ENCODE measurements at places on chromosomes 1 and 21.
A peak's percentile ranks its signal among the peaks of the same experiment; 100 is the strongest.

DNA sequence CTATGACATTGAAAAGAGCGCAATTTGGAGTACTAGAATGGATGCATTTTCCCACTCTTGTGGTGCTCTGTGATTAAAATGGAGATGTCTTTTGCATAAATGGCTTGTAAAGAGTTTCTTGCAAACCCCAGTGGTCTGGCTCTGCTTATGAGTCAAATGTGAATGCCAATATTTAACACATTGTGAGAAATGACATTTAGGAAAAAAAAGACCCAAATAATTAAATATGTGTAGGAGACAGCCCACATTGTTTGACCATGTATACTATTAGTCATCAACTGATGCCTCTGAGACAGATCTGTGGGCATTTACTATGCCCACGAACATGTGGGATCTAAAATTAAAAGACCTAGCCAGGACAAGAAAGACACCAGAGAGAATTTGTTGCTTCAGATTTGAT lies 22.2 kb upstream of the RUNX1 start:
- no peak for DNase-seq

DNA sequence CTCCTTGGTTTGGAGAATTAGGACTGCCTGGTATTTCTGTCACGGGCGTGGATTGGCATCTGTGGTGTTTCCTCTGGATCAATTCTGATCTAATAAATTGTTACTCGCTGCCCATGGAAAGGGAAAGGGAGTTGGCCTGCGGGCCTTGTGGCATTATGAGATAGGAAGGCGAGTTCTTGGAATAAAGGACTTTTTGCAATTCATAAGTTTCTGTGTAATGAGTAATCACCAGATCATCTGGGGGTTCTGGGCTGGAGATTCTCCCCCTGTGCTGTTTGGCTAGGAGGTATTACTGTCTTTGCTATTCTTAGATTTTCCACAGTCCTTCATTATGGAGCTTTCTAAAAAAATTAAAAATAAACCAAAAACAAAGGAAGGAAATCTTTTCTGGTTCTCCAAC lies 315.9 kb downstream of the CAMTA1 start:
- DNase-seq: no peak

DNA sequence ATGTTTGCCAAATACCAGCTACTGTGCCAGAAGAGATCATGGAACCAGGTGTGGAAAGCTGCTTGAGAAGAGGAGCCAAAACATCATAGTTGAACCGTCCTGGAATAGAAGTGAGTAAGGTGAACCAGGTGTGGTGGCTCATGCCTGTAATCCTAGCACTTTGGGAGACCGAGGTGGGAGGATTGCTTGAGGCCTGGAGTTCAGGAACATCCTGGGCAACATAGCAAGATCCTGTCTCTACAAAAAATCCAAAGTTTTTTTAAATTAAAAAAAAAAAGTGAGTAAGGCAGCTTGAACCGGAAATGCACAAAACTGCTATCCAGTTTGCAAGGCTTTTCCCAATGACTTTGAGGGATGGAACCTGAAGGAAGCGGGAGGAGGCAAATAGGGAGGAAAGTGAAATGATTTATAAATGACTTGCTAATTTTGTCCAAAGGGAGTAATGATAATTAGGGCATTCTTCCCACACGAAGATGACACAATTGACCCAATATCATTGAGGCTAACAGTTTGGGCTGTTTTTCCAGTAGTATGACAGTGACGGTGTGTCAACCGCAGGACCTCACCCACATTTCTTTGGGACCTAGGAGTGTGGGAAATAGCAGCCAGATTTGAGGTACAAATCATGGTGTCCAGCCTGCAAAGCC lies 1.5 kb upstream of the CNN3 start:
- DNase-seq: no peak

GRCh38 chr1:93818570-93818959 lies 60.4 kb downstream of the DNTTIP2 start:
- no peak for DNase-seq

GRCh38 chr1:19081218-19081893 lies 124.9 kb upstream of the IFFO2 start:
- no peak for DNase-seq

DNA sequence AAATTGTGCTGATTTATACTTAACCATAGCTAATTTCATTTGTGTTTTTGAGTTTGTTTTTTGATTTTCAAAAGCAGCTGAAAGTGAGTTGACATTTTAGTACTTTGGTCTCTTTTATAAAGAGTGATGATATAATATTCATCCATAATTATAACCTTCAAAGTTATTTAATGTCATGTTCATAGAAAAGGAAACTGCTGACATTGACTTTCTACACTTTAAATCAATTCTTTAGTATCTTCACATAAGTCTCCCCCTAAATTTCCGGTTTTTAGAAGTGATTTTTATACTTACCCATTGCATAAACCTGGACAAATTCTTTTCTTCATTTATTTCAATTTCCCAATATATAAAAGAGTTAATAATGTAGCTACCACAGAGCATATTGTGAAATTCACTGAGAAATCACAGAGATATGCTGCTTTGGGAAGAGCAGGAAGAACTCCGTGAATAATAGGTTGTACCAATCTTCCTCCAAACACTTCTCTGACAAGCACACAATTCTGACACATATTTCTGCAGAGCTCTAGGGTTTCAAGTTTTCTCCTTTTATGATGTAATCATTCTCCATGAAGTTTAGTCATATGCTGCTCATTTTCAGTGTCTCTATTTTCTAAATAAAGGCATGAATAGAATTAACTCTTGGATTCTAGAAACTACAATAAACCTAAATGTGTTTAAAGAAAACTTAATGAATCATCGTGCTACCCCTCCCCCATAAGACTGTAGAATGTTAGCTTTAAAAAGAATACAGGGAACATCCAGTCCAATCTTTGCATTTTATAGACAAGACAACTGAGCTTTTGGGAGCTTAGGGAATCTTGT lies 25.6 kb upstream of the CDC42BPA start:
- DNase-seq: no peak

- no peak for DNase-seq
Measured at GRCh38 chr1:223833948-223834347, 11.8 kb downstream of the TP53BP2 start.

- no peak for DNase-seq
Measured at GRCh38 chr1:3795453-3796214, 664 bp downstream of the LRRC47 start.

DNA sequence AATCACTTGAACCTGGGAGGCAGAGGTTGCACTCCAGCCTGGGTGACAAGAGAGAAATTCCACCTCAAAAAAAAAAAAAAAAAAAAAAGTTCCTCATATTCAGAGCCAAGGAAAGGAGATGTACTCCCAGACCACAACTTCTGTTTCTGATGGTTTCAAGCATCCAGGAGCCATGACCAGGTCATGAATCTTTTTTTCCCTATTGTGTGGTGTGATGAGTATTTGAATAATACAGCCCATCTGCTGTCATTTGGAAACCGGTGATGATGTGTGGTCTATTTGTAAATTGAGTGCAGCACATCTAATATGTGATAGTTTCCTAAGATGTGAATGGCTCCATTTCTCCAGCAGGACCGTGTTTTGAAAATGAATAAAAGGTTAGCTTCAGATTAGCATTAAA lies 18.6 kb downstream of the PIK3CD start:
- DNase-seq: no peak

DNA sequence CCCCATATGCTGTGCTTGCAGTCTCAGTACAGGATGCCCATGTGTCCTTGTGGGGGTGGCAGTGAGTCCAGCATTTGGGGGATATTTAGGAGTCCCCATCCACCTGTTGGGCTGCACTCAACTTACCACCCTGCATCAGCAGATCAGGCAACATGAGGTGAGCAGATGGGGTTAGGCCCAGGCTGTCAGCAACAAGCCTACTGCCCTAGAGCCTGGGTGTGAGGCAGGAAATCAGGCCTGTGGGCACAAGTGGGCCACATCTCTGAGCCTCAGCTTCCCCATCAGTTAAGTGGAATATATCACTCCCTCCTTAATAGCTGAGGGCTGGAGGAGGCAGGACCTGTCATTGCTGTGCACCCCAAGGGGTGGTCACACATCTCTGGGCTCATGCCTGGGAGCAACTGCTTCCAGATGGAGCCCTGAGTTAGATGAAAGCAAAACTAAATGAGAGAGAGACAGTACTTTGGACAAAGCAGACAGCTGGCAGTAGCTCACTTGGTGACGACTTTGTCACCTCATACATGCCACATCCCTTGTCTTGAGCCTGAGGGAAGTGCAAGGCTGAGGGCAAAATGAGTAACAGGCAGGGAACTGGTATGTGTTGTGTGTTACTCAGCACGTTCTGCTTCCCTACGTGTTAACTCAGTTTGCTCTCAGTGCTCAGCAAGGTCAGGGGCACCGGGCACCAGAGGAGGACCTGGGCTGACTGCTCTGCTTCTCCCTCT lies 48.4 kb downstream of the TRIM11 start:
- no peak for DNase-seq

DNA sequence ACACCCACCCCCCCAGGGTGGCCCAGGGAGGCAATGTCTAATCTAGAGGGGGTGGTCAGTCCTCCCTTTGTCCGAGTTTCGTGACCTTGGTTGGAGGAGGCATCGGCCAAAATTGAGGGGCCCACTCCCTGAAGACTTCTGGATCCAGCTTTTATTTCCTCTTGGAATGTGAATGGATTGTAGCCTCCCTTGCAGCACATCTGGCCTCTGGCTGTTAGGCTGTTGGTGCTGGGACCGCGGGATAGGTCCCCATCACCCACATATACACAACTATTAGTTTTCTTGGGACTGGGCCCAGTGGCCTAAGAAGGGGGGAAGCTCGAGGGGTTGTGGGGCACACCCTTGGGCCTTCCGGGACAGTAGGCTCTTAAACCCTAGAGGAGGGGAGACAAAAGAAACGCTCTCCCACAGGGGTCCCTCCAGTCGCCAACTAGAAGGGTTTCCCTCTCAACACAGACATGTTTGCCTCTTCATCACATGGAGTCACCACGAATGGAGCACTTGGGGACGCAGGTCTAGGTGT lies 2.5 kb downstream of the LHX4 start:
- no peak for DNase-seq

DNA sequence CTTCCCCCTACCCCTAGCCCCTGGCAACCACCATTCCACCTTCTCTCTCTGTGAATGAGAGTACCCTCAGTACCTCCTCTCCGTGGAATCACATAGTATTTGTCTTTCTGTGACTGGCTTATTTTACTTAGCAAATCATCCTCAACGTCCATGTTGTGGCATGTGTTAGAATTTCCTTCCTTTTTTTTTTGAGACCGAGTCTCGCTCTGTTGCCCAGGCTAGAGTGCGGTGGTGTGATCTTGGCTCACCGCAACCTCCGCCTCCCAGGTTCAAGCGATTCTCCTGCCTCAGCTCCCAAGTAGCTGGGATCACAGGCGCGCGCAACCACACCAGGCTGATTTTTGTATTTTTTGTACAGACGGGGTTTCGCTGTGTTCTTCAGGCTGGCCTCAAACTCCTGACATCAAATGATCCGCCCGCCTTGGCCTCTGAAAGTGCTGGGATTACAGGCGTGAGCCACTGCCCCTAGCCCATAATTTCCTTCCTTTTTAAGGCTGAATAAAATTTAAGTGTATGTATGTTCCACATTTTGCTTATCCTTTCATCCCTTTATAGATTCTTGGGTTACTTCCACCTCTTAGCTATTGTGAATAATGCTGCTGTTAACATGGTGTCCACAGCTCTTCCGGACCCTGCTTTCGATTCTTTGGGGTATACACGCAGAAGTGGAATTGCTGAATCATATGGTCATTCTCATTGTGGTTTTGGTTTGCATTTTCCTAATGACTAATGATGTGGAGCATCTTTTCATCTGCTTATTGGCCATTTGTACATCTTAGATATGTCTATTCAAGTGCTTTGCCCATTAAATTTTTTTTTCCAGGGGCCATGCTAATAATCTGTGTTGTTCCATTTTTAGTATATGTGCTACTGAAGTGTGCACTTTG lies 32.3 kb downstream of the ERRFI1 start:
- DNase-seq: no peak

GRCh38 chr1:236292425-236292824 lies 10.7 kb upstream of the ERO1B start:
- no peak for DNase-seq

- DNase-seq: no peak
Measured at GRCh38 chr1:228866468-228866867, 131.2 kb downstream of the RHOU start.

- DNase-seq: no peak
Measured at GRCh38 chr1:113123737-113124136, 50.7 kb downstream of the LRIG2 start.

GRCh38 chr1:246602194-246602593 lies 35.9 kb downstream of the CNST start:
- peak; percentile 12 for DNase-seq

DNA sequence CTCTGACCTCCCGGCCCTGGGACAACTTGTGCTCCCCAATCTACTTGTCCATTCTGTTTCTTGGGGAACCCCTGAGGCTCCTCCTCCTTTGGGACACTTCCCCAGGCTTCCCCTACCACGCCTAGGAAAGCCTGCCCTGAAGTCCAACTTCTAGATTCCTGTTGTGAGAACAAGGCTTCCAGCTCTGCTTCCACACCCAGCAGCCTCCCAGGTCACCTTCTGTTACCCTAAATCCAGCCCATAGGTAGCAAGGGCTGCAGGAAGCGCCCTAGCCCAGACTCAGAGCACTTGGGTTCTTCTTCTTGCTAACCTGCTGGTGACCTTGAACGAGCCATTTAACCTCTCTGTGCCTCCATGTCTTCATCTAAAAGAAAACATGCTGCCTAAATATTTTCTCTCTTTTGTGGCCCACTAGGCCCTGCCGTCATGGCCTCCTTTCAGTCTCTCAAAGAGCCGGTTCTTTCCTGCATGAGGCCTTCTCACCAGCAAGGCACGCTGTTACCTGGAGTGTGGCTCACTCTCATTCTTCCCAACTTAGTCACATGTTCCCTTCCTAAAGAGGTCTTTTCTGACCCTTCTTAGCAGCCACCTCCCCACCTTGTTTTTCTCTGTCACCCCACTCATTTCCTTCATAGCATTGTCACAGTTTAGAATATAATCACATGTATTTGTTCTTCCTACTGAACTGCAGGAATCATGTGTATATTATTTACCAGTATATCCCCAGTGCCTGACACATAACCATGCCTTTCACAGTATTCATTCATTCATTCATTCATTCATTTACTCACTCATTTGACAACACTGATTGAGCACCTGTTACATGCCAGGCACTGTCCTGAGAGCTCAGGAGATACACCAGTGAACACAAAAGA lies 1.4 kb downstream of the CAPN2 start:
- no peak for DNase-seq

GRCh38 chr1:24639881-24640280 lies 3.2 kb upstream of the SRRM1 start:
- no peak for DNase-seq

GRCh38 chr21:41008974-41009373 lies 159.0 kb upstream of the BACE2 start:
- no peak for DNase-seq

- no peak for DNase-seq
Measured at GRCh38 chr1:59506952-59507351, 210.1 kb downstream of the FGGY start.

DNA sequence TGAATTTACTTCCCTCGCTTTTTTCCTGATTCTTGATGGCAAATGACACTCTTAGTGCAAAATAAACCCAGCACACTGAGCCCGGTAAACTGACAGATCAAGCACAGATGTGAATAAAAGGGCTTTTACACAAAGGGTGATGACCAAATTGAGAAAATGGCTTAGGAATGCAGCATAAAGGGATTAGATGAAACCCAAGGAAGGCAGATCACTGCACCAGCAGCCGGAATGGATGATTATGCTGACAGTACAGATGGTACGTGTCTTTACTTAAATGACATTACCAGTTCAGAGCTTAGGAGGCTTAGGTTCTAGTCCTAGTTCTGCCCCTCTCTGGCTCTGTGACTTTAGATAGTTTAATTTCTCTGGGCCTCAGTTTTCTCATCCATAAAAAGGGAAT lies 12.0 kb downstream of the PKP1 start:
- DNase-seq: no peak

Data from stimulated activated CD4-positive, alpha-beta T cell treated with anti-CD3 and anti-CD28 coated beads, Interleukin-15, amount 100 ng/mL, for 48 hours (primary cell).